Endothelial cell (in vitro differentiated cells): ENCODE measurements at places on chromosomes 4 and X. TPM values are rescaled to one million over a fixed set of nuclear protein-coding genes. Genes with fewer than 3 reads are reported as not detected.

DNA sequence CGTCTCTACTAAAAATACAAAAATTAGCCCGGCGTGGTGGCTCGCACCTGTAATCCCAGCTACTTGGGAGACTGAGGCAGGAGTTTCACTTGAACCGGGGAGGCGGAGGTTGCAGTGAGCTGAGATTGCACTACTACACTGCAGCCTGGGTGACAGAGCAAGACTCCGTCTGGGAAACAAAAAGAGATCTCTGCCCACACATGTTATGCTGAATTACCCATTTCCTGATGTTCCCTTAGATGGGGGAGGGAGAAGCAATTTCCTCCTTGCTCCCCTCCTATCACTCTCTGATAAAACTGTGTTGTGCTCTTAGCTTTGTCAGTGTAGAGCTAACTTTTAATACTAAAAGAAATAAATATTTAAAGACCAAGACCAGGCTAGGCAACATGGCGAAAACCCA, 102.5 kb downstream of the LARP7 start:
- no peak for DNase-seq

- no peak for DNase-seq
These were observed 29.7 kb upstream of the SLC25A6 start for GRCh38 chrX:1421433-1422134.

- no peak for DNase-seq
These were observed 34.8 kb downstream of the ZFP42 start for GRCh38 chr4:188030401-188030800.

DNA sequence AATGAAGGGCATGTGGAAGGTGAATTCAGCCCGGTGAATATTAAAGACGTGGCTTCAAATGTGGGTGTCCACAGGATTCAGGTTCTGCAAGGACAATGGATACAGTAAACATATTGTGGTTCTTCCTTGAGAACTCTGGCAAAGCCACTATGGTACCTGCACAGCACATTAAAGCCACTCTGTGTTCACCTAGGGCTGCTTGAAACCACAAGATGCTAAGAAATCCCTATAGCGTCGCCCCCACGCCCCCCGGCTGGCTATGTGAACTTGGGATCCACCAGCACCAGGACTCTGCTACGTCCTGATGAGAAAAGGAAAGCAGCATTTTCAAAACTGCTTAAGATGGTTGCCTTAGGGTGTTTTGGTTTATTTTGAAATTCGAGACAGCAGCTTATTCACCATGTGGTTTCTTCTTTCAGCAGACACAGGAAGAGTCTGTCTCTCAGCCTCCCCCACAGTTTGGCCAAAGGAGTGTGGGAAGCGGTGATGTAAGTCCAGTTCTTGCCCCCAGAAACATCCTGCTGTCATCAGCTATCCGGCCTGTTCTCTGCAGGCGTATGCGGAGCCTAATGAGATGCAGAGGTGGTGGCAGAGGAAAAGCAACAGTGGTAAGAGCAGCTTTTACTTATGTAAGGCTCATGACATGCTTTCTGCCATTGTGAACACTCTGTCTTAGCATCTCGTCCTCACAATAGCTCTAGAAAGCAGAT, 111.5 kb downstream of the AFAP1 start:
- DNase-seq = no peak

DNA sequence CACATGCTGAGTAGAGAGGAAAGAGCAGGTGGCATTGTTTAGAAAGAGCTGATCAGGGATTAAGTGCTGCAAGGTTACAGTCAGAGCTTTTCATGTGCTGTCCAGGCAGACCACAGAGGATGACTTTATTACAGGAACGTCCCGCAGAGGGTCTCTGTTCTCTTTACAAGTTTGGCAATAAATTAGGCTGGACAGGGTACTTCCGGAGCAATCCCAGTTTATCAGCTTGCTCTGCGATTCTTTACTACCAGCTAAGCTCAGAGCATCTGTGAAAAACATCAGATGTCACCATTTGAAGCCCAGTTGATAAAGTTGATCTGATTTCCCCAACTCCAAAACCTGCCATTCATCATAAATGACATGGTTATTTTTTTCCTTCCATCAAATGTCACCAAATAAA, 633.1 kb downstream of the NLGN4X start:
- no peak for DNase-seq

DNA sequence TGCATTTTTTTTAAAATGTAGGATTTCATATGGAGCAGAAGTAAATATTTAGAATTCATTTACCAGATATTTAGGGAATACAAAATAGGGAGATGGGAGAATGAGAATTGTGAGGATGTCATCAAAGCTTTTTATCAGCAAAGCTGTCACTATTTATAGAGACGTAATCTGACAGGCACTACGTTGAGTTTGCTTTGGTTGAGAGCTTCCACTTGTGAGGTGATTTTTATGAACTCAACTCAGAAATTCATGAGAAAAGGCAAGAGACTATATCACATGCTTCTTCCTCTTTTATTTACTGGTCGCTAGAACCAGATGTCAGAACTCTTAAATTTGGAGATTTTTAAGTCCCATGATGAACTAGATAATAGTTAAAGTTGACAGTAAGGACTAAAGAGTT, 211.2 kb downstream of the GBA3 start:
- DNase-seq = no peak

Gene CT45A5
- total RNA-seq = not detected
